ENCODE measurements at places on chromosomes 5 and 9.

- no peak for DNase-seq
These were observed 718 bp downstream of the QSOX2 start for GRCh38 chr9:136244969-136245218.

GRCh38 chr5:163407034-163407655 lies 30.2 kb upstream of the CCNG1 start:
- DNase-seq, result no peak

DNA sequence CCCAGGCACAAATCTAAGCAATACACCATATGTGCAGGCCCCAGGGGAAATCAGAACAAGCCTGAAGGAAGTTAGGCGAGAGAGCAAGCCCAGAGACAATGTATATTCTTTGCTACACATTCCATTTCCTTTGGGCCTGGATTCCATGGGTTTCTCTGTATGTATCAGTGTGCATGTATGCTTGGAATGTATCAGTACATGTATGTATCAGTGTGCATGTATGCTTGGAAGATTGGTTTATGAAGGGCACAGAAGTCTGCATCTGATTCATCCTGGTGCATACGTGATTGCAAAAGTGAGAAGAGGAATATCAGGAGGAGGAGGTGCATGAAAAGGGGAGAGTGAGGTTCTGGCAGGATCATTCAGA lies 232.6 kb upstream of the ANKRD55 start:
- no peak for DNase-seq

- DNase-seq, result peak; percentile 89
These were observed at the start of gene SLC22A5 for GRCh38 chr5:132369474-132370180. Gene SLC22A5, plus strand, starts transcription at chr5:132369710. Its CDS starts 263 bp downstream, at chr5:132369973.

DNA sequence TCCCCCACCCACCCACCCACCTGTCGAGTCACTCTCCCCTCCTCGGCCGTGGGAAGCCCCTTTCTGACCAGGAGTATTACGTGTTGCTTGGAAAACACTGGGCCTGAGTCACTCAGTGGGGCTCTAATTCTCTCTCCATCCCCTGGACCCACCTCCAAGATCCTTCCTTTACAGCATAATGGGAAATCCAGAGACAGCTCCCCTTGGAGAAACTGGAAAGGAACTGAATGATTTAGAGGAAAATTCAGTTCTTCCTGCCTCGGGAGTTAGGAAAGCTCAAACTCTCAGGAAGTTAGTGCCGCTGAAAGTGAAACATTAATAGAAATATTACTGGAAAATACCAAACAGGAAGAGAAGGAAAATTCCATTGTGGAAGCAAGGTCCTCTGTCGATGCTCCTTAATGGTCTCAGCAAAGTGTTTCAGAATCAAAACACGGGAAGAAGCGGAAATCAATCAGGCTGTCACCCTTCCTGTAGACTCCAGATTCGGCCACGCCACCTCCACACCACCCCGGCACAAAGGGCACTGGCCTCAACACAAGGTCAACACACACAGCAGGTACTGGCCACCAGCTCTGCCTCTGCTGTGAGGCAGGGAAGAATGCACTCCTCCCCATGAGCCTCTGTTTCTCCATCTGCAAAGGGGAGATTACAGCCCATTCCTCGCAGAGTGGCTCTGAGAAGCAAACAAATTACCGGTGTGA lies 9.6 kb downstream of the SHB start:
- no peak for DNase-seq

- no peak for DNase-seq
These were observed 5.5 kb downstream of the NUDT2 start for GRCh38 chr9:34334916-34335315.

DNA sequence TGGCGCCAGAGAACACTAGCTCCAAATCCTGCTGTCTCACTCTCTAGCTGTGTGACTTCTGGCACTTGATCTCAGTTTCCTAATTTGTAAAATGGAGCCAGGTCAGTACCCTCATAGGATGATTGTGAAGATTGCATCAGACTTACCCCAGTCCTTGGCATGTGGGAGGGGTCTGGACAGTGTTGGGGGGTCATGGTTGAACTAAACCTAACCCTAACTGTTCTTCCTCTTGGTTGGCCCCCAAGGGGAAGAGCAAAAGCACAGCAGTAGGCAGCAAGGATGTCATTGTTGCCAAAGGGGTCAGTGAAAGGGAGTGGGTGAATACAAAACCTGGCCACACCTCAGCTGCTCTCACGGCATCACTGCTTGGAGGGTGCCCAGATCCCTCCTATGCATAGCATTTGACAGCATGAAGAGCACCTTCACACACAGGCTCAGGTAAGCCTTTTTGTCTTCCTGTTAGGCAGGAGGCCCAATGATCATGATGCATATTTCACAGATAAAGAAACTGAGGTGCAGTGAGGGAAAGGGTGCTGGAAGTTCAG lies 15.7 kb upstream of the CXCL14 start:
- DNase-seq, result no peak

GRCh38 chr9:134822541-134822940 lies 58.1 kb upstream of the FCN2 start:
- DNase-seq, result no peak

GRCh38 chr9:113844466-113844865 lies 31.6 kb upstream of the ZNF618 start:
- no peak for DNase-seq

DNA sequence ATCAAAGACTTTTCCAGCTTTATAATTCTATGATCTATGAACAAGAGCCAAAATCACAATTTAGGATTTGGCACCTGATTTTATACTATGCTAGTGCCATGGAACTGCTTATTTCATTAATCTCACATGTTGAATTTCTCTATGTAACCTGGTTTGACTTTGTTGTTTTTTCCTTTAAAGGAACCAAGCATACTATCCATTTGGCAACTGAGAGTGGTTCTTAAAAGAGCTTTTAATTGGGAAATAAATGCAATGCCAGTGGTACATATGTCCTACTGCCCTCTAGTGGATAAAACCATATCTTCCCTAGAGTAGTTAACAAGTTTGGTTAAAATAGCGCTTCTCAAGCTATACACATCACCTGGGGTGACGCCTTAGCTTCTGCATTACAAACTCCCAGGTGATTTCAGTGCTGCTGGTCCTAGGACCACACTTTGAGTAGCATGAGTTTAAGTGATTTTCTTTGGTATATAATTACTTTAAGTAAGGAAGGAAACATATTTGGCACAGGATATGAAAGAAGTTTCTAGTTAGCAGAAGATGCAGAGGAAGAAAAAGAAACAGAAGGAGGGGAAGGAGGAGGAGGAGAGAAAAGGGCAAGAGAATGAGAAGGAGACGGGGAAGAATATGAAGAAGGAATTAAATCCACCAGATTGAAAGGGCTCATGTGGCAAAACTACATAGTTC lies 56.8 kb downstream of the FGF10 start:
- no peak for DNase-seq

- no peak for DNase-seq
These were observed 68.9 kb downstream of the BOD1 start for GRCh38 chr5:173547579-173547978.

DNA sequence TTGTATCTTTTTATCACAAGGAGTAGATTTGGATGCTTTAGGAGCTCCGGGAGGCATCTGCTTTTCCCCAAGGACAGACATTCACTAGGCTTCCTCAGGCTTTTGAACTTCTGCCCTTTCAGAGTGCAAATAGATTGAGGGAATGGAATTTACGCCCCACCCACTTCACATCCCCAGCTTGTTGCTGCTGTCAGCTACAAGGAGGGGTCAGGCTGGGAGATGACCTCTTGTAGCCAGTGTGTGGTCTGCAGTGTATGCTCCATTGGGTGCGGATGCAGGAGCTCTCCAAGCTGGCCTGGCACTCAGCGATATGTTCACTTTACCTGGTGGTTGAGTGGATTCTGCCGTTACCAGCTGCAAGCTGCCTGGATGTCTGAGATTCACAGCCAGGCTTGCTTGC lies 6.4 kb downstream of the TNFSF15 start:
- no peak for DNase-seq

DNA sequence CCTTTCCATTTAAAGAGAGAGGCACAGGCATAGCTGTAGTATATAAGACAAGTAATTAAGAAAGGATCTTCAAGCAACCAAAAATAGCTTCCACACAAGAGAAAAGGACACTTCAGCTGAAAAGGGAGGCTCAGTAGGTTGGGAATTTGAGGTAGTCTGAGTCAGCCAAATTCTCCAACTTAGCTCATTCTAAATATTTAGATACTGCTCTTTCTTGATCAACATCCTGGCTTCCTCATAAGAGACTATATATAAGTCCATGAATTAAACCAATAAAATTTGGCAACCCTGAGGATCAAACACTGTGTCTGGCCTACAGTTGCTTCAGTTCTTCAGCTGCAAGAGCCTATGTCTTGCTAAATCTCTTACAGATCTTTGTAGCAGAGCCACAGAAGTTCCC lies 17.8 kb downstream of the HINT1 start:
- DNase-seq, result no peak

DNA sequence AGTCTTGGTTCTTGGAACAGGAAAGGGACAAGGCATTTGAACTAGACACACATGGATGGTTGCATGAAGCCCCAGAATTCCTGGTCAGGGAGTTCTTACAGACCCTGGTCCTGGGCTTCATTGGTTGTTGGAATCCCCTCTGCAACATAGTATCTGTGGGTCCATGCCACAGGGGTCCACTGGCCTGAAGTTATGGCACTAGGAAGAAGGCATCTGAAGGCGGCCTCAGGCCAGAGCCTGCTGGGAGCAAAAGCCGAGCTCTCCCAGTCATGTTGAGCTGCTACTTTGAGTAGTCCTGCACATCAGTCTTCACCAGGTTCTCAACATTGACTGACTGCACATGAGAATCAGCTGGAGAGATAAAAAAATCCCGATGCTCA lies 71.1 kb upstream of the PITX1 start:
- DNase-seq, result peak; percentile 11

DNA sequence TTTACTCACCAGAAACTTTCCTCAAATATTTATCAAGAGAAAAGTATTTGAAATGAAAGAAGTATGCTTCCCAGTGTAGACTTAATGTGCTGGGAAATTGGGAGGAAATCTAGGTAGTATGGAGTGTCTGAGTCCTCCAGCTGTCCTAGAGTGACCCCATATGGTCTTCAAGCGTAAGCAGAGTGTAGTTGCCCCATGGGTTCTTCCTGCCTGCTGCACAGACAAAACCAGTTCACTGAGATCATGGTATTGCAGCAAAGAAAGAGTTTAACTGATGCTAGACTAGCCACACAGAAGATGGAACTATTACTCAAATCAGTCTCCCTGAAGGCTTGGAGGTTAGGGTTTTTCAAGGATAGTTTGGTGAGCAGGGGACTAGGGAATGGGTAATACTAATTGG lies 114.9 kb upstream of the PRLR start:
- DNase-seq, result no peak

DNA sequence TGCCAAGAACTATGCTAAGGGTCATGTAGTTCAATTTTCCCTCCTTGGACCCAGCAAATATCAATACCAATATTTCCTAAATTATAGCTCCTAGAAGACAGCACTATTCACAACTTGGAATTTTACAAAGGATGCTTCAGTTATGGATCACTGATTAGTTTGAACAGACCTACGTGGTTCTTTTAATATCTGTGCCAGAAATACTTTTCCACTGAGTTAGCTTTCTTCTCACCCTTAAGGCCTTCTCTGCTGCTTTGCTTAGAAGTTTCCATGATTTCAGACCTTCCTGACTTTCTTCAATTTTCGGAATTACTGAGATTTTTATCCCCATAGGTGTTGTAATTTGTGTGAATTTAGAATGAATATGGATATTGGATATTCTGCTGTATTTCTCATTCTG lies 380.4 kb downstream of the PSAT1 start:
- DNase-seq, result no peak

GRCh38 chr5:150411245-150411979 lies 1.3 kb downstream of the CD74 start:
- peak; percentile 72 for DNase-seq

DNA sequence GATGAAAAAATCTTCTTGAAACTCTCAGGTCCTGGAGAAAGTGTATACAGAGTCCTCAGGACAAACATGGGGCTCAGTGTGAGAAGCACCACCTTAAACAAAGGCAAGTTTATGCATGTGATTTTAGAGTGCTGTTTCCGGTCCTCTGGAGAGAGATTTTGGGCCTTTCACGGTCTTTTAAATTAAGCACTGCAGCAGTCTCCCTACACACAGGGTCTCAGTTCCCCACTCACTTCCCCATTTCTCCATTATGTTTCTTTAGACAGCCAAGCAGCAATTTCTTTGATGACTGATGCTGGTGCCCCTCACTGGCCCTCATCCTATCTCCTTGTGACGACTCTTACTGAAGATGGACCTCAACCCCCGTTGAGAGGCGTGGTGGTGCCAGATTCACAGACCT lies 220.2 kb upstream of the CLINT1 start:
- no peak for DNase-seq

DNA sequence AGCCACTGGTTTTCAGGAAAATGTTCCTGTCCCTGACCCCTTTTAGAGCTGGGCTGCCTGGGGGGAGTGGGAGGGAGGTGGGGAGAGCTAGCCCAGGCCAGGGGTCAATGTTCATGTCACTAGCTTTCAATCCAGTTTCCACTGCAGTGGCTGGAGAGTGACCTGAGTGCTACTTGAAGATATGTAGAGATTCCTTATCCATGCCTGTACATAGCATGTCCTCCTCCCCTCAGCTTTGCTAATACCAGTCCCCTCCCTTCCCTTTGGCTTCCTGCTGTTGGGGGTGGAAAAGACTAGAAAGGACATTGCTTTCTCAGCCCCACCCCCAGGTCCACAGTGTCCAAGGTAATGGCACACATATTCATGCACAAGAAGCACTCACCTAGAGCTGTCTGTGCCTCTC lies 7.8 kb downstream of the DNAJB5 start:
- no peak for DNase-seq

- DNase-seq, result no peak
These were observed 797.3 kb downstream of the MAT2B start for GRCh38 chr5:164302533-164303235.

GRCh38 chr9:19769213-19769612 lies 19.6 kb downstream of the SLC24A2 start:
- DNase-seq, result no peak

DNA sequence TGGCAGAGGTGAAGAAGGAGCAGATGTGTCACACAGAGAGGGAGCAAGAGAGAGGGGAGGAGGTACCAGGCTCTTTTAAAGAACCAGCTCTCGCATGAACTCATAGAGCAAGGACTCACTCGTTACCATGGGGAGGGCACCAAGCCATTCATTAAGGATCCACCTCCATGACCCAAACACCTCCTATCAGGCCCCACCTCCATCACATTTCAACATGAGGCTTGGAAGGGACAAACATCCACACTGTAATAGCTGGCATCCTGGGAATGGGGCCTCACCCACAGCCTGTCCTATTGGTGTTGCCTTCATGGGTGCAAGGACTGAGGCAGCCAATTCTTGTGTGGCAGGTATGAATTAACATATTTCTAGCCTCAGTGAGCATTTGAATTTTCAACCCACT lies 11.6 kb upstream of the TNFAIP8 start:
- DNase-seq, result no peak

GRCh38 chr9:89635816-89636215 lies 31.0 kb downstream of the GADD45G start:
- no peak for DNase-seq

- DNase-seq, result no peak
These were observed 21.5 kb downstream of the XPA start for GRCh38 chr9:97675655-97676054.

- no peak for DNase-seq
These were observed 9.3 kb downstream of the NXNL2 start for GRCh38 chr9:88544245-88544644.

Measured in activated T-cell treated with anti-CD3 and anti-CD28 coated beads, Interleukin-2, amount 50 U/mL, for 24 hours (primary cell).